T-helper 17 cell (primary cell): ENCODE measurements at places on chromosomes 2 and 18.

DNA sequence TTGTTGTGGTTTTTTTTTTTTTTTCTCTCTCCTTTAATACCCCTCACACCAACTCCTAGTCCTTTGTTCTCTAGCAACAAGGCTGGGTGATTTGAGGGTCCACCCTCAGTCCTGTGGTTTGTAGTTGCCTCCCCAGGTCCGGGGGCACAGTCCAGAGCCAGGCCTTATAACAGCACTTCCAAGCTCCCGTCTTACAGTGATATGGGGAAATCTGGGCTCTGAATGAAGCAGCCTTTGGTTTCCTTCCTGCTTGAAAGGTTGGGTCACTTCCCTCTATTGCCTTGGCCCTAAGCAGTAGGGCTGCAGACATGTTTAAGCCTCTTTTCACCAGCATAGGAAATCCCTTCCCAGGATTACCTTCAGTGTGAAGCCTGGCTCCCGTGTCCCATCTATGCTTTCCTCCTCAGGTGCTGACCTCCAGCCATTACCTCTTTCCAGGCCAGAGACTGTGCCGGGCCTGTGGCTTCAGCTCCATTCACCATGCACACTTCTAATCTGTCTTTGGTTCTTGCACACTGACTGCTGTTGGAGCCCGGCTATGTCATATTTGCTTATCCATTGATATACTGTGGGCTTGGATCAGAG, 21.2 kb upstream of the NTSR2 start:
- DNase-seq = no peak

- no peak for DNase-seq
Measured at GRCh38 chr18:70074116-70074515, 126.4 kb upstream of the CD226 start.

GRCh38 chr2:156883804-156884203, 373.7 kb upstream of the GALNT5 start:
- DNase-seq = no peak

- no peak for DNase-seq
Measured at GRCh38 chr2:42094114-42094513, 46.3 kb downstream of the PKDCC start.
